Vagina (tissue), 2 donors: ENCODE measurements at places on chromosomes 1 and 21. TPM values are rescaled to one million over a fixed set of nuclear protein-coding genes. Genes with fewer than 3 reads are reported as not detected.
A peak's percentile ranks its signal among the peaks of the same experiment; 100 is the strongest.

EFNA1 gene
- total RNA-seq: 57.9 TPM

AMY1A gene
- total RNA-seq: not detected

LCE1A gene
- total RNA-seq: not detected

FBLIM1 gene
- 45.2 TPM for total RNA-seq

MFSD2A gene
- 56.0 TPM for total RNA-seq

ODF2L gene
- total RNA-seq: 40.5 TPM

CA6 gene
- total RNA-seq: not detected

DNA sequence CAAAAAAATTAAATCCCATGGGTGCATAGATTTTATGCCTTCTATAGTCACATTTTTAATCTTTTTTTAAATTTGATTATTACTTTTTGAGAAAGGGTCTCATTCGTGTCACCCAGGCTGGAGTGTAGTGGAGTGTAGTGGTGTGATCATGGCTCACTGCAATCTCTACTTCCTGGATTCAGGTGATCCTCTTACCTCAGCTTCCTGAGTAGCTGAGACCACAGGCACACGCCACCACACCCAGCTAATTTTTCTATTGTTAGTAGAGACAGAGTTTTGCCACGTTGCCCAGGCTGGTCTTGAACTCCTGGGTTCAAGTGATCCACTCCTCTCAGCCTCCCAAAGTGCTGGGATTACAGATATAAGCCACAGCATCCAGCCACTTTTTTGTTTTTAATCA lies 10.4 kb downstream of the CBR3 start:
- no peak for DNase-seq

- DNase-seq: peak; percentile 90
Measured at GRCh38 chr1:16630661-16631247, 17.4 kb upstream of the NBPF1 start.

GRCh38 chr1:27476237-27476636 lies 13.7 kb downstream of the WASF2 start:
- DNase-seq: no peak

- no peak for DNase-seq
Measured at GRCh38 chr1:31871703-31872102, 55.9 kb upstream of the SPOCD1 start.

GRCh38 chr21:40967771-40968170 lies 120.8 kb upstream of the DSCAM start:
- no peak for DNase-seq

- DNase-seq: no peak
Measured at GRCh38 chr1:158793604-158794003, 12.6 kb upstream of the OR6N2 start.

DNA sequence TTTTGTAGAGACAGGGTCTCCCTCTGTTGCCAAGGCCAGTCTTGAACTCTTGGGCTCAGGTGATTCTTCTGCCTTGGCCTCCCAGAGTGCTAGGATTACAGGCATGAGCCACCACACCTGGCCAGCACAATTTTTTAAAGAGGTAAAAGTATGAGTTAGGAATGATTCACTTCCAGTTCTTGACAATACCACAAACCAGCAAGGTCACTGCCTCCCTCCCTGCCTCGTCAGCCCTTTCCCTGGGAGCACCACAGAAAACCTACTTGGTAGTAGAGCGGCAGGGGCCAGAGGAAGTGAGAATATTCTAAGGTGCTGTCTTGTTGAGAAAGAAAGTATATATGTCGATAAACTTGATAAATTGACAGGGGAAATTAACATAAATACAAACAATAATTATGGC lies 10.8 kb upstream of the CDA start:
- no peak for DNase-seq

DNA sequence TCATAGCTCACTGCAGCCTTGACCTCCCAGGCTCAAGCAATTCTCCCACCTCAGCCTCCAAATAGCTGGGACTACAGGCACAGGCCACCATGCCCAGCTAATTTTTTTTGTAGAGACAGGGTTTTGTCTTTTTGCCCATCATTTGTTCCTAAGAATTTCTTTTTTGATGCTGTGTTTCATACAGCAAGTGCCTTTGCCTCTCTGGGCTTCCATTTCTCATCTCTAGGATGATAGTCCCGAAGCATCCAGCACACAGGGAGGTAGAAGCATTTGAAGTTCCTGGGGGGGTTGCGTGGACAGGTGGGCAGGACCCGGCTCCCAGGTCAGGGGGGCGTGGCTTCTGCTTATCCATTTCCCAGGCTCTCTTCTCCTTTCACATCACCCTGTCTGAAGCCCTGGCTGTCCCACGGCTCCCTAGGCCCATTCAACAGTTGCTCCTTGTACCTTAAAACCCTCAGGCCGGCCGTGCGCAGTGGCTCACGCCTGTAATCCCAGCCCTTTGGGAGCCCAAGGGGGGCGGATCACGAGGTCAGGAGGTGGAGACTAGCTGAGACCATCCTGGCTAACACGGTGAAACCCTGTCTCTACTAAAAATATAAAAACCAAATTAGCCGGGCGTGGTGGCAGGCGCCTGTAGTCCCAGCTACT lies 3.4 kb downstream of the ATP13A2 start:
- no peak for DNase-seq

GRCh38 chr1:25541889-25542658 lies 1.3 kb upstream of the LDLRAP1 start:
- no peak for DNase-seq

DNA sequence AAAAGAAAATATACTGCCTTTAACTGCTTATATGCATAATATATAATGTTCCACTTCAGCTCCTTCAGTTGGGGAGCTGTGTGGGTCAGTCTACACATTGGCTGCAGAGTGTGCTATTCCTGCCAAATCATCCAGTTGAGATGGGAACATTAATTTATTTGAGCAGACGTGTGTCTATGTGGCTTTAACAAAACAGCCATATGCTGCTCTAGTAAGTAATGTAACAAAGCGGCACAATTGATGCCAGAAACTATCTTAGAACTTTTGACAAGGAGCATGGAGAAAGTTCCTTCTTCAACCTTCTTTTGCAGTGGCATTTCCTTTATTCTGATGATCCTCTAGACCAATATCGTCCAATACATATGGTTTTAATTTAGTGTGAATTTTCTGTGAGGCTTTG lies 285.9 kb upstream of the C1orf87 start:
- DNase-seq: no peak

DNA sequence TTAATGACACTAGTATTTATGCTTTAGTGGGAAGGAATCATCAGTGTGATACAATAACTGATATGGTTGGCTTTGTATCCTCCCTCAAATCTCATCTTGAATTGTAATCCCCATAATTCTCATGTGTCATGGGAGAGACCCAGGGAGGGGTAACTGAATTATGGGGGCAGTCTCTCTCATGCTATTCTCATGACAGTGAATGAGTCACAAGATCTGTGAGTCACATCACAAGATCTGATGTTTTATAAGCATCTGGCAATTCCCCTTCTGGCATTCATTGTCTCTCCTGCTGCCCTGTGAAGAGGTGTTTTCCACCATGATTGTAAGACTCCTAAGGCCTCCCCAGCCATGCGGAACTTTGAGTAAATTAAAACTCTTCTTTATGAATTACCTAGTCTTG lies 1760.3 kb downstream of the NCAM2 start:
- no peak for DNase-seq

DNA sequence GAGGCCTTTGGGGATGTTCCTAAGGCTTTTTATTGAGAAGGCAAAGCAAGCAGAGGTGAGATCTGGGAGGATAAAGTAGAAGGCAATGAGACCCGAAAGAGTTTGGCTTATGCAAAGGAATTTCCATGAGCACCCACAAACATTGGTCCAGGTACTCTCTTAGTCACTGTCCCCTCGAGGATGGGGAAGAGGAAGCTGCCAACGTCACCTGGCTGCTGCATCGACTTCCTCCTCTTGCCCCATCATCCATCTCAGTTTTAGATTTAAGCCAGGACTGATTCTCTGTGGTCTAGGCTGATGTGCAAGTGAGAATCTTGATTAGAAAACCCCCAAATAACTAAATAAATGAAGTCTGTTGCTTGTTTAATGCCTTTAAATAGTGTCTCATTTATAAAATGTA lies 28.7 kb downstream of the RUNX1 start:
- peak; percentile 18 for DNase-seq

GRCh38 chr1:230702934-230703678 lies 10.8 kb downstream of the AGT start:
- DNase-seq: no peak

DNA sequence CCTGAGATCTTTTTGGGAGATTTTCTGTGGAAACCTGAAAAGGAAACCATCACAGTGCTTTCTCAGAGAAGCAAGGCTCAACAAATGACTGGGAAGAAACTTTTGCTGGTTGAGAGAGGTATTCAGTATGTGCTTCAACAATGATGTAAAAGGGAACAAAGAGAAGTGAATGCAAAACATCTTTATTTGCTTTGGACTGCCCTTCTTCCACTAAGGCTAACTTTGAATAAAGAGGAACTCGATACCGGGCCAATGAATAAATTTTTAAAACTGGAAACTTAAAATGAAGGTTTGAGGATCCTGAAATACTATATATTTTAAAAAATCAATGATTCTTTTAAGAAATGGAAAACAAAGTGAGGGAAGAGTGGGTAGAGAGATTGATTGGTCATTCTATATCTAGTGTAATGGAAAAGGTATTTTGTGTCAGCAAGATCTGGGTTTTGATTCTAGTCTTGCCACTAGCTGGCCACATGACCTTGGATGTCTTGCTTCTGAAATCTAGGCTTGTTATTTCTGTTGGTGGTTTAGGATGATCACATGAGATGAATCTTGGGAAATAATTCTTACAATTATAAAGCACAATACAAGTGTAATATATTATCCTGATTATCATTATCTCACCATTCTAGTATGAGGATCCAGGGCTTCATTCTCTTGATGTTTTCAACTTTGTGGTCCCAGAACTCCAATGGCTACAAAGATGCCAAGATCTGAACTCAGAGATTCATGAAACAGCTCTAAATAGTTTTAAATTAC lies 34.6 kb upstream of the APOBEC4 start:
- no peak for DNase-seq

DNA sequence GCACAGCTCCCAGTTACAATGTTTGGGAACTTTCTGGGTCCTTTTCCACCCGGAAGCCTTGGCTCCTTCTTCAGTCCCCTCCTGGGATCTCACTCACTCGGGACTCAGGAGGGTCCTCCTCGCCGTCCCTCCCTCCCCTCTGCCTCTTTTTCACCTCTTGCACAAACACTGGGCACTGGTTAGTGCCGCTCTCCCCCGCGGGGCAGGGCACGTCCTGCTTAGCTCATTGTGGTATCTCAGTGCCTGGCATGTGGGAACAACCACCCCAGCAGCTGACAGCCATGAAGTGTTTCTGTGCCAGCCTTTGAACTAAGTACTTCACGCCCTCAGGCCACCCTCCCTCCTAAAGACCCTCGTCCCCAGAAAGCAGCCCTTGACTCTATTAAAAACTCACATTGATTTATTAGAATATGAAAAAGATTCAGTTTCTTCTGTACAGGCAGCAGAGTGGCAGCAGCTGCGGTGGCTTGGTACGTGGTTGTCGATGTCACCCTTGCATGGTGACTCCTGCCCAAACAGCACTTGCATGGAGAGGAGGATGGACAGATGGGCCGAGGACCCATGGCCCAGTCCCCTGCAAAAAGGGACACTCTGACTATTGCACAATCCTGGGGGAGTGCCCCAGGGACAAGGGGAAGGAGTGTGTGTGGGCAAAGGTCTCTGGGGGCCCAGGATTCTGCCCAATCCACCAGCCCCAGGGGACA lies 56.3 kb downstream of the SLC9A1 start:
- no peak for DNase-seq

GRCh38 chr1:74161497-74161896 lies 36.5 kb downstream of the LRRIQ3 start:
- DNase-seq: no peak
